Renal pelvis (tissue), 12 donors: ENCODE measurements at places on chromosomes 16 and 17. TPM values are rescaled to one million over a fixed set of nuclear protein-coding genes. Genes with fewer than 3 reads are reported as not detected.

Gene OMG
- 0.35 TPM for polyA plus RNA-seq

Gene FASN
- polyA plus RNA-seq, result 50.1 TPM

Gene MGRN1
- polyA plus RNA-seq, result 52.3 TPM

Gene P2RX1
- 1.0 TPM for polyA plus RNA-seq

DNA sequence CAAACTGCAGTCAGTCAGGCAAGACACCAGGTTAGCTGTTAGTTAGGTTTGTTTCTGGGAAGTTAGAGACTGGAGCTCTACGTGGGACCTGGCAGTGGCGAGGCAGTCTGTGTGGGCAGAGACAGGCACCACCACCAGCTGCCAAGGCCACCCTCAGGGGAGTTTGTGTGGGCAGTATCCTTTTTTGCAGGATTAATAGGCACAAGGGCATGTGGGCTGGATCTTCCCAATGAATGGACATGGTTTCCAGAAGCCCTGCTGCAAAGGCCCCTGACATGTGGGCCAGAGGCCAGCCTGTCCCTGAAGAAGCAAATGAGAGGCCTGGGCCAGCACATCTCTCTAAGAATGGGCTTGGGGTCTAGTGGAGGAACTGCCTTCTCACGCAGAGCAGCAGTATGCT lies 19.2 kb upstream of the SREBF1 start:
- DNase-seq, result no peak

DNA sequence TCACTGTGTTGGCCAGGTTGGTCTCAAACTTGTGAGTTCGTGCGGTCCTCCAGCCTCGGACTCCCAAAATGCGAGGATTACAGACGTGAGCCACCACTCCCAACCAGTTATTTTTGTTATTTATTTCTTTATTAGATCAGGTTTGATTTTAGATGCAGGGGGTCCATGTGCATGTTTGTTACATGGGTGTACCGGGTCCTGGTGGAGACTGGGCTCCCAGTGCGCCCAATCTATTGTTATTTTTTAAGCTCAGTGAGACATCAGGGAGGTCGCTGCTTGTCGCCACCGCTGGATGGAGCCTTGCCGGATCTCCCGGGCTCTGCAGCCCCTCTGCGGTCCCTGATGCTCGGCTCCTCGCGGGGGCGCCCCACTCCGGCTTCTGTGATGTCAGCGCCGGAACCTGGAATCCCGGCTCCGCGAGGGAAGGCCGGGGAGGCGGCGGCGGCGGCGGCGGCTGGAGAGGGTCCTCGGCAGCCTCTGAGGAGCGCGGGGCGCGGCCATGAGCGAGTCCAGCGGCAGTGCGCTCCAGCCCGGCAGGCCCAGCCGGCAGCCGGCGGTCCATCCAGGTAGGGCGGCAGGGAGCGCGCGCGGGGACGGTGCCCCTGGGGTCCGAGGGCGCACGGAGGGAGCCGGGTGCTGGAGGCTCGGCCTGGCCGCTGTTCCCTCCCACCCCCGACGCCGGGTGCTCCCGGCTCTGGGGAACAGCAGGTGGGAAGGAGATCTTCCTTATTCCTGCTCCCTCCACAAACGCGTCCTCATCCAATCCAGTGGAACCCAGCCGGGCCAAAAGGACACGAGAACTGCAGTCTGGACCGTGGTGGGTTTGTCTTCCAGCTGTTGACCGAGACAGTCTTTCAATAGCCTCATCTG lies at the start of gene TMC7:
Gene TMC7, plus strand, starts transcription at position 370 of the 870 bp plus-strand sequence. Its CDS starts 130 bp downstream, at position 500.
- DNase-seq, result peak; percentile 92

DNA sequence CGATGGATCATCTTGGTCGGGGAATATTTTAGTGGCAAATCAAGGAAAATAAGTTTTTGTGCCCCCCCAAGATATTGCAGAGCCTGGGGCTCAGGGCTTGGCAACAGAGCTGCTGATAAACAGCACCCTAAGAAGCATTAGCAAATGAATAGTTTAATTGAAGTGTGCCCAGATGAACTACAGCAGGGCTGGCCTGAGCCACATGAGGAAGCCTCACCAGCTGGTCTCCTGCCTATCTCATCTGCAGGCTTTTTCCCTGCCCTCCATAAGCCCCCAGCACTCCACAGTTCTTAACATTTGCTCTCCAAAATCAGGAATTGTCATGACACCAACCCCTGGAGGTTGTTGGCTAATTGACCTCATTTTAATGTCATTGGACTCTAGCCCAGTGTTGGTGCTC lies 480.2 kb downstream of the HS3ST3B1 start:
- no peak for DNase-seq

DNA sequence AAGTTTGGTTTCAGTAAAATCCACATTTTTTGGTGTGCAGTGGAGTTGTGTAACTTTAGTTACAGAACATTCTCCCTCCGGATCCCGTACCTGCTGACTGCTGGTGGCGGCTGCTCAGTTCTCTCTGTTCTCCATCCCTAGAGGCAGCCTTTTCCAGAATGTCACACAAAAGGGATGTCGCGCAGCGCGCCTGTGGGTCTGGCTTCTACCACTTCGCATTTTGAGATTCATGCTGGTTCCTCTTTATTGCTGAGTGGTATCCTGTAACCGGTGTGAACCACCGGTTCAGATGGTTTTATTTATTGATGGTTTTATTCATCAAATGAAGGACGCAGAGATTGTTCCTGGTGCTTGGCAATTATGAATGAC lies 981 bp upstream of the CEP131 start:
- DNase-seq, result no peak

DNA sequence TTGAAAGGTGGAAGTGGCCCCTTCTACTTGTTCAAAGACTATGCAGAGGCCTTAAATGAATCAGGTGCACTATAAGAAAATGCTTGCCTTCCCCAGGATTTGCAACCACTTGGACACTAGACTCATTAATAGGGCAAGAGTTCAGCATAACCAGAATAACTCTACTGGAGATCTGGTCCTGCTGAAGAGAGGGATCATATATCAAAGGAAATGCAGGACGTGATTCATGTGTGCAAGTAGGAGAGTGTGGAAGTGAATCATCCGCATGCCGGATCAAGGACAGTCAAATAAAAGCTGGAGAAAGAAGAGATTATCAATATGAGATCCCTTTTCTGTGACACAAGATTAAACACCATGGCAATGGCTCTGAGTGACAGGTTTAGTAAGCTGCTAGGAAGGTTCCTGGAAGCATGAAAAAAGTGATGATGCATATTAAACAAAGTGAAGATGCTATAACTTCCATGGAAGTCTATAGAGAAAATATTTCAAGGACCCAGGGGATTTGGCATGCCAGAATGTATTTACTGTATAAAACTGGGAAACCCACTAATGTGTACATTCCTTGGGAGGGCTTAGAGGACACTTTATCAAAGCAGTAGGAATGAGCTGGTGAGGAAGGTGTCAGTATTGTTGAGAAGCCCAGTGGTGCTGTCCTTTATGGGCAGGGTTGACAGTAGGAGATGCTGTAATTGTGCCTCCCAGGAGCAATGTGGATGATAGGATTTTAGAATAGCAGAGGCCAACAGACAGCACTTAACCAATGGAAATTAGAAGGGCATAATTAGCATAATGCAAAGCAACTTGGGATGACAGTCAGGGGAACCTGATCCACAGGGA lies 133.1 kb downstream of the ABCA8 start:
- DNase-seq, result peak; percentile 69

- no peak for DNase-seq
Observed at GRCh38 chr16:23642246-23642774, 1.0 kb downstream of the DCTN5 start.

- no peak for DNase-seq
Observed at GRCh38 chr16:3054965-3055733, 8.8 kb downstream of the MMP25 start.

DNA sequence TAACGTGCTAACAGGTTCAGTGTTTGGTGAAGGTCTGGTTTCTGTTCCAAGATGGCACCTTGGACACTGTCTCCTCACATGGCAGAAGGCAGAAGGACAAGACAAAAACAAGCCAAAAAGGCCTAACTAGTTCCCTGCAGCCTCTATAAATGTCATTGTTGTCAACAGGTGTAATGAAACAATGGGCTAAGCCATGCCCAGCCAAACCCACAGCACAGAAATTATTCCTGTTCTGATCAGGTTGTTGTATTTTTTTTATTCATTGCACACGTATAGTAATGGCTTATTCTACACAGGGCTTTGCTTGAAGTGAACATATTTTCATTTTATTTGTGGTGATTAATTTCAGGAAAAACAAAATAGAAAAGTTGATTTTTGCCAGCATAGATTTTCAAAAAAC lies 16.1 kb upstream of the NUP93 start:
- no peak for DNase-seq

- no peak for DNase-seq
Observed at GRCh38 chr17:77049440-77049839, 91.3 kb upstream of the SEC14L1 start.

- no peak for DNase-seq
Observed at GRCh38 chr16:57616241-57616640, 12.2 kb upstream of the ADGRG1 start.

DNA sequence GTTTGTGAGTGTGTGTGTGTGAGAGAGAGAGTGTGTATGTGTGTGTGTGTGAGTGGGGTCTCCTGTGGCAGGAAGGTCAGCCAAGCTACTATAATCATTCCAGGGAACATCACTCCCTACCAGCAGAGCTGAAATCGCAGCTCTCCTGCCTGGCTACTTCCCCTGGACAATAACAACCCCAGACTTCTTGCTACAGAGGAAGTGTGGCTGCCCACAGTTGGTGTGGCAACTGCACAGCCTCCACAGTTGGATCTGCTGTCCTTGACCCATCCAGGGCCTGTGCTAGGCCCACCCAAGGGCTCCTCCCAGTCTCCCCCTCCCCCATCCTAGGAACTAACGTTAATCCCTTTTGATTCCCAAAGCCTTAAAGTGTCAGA lies 1.5 kb downstream of the SLC13A5 start:
- no peak for DNase-seq

DNA sequence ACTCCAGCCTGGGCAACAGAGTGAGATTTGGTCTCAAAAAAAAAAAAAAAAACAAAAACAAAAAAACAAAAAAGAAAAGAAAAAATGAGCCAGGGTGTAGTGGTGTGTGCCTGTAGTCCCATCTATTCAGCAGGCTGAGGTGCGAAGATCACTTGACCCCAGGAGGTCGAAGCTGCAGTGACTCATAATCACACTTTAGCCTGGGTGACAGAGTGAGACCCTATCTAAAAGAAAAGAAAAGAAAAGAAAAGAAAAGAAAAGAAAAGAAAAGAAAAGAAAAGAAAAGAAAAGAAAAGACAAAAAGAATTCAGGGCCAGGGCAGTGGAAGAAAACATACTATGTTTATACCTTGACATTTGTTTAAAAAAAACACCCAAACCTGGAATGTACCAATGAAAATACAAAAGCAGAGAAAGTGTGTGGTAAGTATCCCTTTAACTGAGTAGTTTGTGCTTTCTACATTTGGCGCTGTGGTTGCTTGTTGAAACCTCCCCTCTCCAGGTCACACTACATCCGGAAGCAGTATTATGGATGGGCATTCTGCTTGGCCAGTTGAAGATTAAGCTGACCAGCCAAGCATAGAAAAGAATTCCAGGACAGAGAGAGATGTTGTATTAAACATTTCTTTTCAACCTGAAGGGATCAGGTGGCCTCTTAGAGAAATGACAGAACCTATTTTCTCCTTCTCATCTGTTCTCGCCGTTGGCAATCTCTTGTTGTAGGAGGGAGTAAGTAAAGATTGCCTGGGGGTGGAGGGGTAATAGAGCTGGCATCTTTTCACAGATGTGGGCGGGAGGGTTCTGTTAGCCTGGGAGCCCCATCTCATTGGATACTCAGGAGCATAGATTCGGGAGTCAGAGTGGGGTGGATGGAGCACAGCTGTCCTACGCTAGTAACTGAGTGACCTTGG lies 12.1 kb upstream of the PRKCB start:
- DNase-seq, result peak; percentile 64

DNA sequence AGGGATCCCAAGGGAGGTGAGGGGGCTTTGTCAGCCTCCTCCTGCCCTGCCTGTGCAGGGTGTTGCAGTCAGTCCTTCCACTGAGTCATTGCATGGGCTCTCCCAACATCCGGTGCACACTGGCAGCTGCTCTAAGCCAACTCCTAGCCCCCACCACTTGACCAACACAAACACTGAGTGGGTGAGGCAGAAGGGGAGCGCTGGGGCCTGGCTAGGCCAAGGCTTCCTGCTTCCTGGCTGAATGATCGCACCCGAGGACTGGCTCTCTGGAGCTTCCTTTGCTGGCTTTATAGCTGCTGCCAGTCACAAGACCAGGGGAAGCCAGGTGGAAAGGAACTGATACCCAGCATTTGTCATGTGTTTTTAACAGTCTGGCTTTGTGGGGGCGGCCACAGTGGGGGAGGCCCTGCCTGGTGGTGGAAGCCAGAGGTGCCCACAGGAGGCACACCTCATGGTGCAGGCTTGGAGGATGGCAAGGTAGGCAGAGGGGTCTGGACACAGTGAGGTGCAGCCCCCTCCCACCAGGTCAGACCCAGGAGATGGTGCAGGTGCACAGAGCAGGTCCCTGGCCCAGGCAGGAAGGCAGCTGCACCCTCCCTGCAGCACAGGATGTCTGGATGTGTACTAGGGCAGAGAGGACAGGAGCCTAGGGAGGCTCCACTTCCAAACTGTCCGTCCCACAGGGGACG lies 6.8 kb downstream of the MPG start:
- DNase-seq, result peak; percentile 43
